ENCODE measurements at places on chromosomes 6 and 20. TPM values are rescaled to one million over a fixed set of nuclear protein-coding genes. Genes with fewer than 3 reads are reported as not detected.

GRIK2 gene
- 0.03 TPM for total RNA-seq

BNIP5 gene
- total RNA-seq = not detected

DNA sequence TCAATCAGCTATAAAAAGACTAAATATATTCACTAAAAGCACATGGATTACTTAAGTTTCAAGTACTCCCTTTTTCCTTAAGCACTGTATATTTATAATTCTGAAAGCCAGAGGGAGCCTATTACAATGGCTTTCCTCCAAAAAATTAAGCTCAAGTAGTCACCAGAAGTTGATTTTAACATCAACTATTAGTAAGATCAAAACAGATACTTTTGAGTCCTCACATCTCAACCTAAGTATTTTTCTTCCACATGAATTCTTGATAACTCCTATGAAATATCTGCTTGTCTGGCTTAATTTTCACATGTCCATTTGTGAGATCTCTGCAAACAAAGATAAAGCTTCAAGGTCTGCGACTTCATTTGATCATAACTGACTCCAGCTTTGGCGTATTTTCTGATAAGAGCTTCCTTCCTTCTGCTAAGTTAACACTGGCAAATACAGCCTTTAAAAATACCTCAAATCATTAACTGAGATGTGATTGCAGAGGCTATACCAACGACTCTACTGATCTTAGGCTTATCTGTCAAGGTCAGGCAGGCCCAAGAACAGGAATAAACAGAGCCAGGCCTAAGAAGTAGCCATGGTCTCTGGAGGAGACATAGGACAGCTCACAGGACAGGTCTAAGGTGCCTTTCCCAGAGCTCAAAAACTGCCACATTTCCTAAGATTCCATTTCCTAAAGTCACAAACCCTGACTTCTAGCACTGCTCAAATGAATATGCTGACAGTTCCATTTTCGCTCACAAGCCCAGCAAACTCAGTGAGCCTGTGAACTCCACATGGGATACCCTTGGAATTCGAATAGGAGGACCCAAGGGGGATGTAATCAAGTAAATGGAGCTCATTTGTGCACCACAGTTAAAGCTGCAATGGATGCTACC, 10.0 kb downstream of the SNX5 start:
- no peak for DNase-seq

- no peak for DNase-seq
Observed at GRCh38 chr6:116238083-116238482, 15.8 kb downstream of the TSPYL4 start.

- no peak for DNase-seq
Observed at GRCh38 chr6:45728674-45729073, 287.0 kb downstream of the CLIC5 start.

All from Caki2 (cell line).